ENCODE measurements at places on chromosomes 16 and 17.
A peak's percentile ranks its signal among the peaks of the same experiment; 100 is the strongest.

DNA sequence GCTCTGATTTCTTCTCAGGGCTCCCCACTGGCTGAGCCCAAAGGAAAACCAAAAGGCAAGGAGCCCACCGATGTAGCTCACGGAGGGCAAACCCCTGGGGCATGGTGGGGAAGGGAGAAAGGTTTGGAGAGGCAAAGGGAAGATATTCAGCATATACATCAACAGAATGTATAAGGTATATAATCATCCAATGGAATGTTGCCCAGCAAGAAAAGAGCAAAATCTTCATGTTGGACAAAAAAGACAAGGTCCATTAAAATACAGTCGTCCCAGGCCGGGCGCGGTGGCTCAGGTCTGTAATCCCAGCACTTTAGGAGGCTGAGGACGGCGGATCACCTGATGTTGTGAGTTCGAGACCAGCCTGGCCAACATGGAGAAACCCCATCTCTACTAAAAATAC, 1.6 kb downstream of the CPPED1 start:
- no peak for DNase-seq

- no peak for DNase-seq
These were observed 119.5 kb downstream of the IRF8 start for GRCh38 chr16:86018487-86018886.

DNA sequence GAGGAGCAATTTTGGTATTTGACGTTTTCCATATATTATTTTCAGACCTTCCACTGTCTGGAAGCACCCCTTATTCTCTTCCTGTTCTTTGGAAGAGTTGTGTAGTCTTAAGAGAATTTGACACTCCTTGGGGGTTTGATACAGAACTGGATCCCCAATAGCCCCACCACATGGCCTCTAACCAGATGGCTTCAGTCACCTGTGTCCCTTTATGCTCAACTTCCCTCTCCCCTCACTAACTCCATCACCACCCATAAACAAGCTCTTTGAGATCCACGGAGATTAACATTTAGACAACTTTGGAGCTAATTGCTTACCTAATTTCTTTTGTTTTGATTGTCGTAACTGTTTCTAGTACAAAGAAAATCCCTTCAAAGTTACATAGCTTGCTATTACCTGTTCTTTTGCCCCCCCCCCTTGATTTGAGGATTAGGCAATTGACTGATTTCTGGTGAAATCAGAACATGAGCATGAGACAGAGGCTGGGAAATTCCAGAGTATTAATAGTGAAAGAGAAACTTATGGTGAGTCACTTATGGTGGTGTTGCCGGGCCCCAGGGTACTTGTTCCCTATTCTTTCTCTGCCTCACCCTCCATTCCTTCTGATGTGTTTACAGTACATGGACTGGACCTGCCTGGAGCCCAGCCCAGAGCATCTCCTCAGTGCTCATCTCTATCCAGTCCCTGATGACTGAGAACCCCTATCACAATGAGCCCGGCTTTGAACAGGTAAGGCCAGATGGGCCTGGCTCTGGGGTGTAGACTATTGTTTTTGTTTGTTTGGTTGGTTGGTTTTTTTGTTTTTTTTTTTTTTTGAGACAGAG, 7.5 kb downstream of the UBE2Z start:
- no peak for DNase-seq

- peak; percentile 7 for DNase-seq
These were observed 66.4 kb upstream of the SMIM36 start for GRCh38 chr17:55577687-55578086.

DNA sequence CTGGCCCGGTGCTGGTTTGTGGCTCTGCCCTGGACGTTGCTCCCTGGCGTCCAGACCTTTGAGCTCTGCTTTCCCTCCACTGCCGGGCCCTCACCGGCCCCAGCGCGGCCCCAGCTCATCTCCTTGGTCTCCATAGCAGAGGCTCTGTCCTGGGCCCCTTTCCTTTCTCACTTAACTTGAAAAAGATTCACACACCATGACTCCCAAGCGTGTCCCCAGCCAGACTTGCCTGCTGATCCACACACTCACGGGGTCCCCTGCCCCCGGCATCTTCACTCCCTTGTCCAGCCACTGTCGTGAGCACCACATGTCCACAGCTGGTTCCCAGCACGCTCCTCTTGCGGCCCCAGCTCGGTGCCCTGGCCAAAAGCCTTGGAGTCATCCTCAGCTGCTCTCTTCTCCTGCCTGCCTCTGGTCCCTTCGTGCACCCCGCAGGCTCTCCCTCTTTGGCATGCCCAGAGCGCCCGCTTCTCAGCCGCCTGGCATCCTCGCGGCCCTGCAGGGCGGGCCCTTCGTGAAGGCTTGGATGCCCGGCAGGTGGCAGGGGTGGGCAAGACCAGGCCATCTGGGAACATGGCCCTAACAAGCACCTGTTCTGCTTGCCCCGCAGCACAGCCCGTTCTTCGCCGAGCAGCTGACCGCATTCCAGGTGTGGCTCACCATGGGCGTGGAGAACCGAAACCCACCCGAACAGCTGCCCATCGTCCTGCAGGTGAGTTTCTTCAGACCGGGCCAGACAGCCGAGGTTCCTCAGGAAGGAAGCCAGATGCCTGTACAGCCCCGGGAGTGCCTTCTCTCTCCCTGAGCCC, 145.6 kb upstream of the CHMP6 start:
- no peak for DNase-seq

- no peak for DNase-seq
These were observed 19.2 kb upstream of the TMEM101 start for GRCh38 chr17:44033861-44034408.

GRCh38 chr16:20911361-20911760, 10.8 kb downstream of the LYRM1 start:
- DNase-seq, result no peak

GRCh38 chr17:40124279-40125141, 2.7 kb downstream of the MSL1 start:
- DNase-seq, result no peak

- DNase-seq, result peak; percentile 28
These were observed 6.5 kb upstream of the NCBP3 start for GRCh38 chr17:3852561-3852960.

DNA sequence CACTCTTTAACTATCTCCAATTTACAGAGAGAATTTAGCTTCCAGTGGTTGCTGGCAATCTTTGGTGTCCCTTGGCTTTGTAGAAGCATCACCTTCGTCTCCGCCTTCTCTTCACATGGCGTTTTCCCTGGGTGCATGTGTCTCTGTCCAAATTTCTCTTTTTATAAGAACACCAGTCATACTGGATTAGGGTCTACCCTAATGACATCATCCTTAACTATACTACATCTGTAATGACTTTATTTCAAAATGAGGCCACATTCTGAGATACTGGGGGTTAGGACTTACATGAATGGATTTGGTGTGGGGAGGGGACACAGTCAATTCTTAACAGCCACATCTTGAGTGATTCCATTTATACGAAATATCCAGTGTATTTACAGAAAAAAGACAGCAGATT, 22.2 kb downstream of the CACNG4 start:
- no peak for DNase-seq

DNA sequence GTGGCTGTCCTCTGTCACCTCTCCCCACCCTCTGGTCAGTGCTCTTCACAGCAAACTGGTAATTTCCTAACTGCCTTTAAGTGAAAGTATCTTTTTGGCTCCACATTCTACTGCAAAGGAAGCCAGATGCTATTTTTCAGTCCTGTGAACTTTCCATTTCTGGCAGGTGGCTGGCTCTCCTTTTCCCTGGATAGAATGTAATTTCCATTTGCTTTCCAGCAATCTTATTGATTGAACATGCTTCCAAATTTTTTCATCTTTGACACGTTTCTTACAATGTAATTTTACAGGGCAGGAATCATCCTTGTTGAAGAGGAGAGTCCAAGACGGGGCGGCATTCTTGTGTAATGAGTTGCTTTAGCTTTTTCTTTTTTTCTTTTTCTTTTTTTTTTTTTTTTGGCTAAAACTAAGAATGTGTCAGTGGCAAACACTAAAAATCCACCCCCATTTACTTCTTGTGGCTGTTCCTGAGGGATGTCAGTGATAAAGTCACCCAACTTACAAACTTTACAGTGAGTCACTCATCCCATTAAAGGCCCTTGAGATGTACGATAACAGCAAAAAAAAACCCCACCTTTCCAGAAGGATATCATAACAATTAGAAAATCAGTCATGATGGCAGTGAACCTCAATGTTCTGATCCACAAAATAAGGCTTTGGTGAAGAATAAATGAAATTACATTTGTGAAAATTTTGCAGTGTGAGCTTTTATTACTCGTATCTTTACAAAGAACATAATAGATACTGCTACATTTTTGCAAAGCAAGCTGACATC, 29.4 kb upstream of the PRKCA start:
- DNase-seq, result no peak

- DNase-seq, result no peak
These were observed 11.1 kb upstream of the CCDC154 start for GRCh38 chr16:1455190-1456171.

GRCh38 chr17:61064087-61064951, 335.3 kb upstream of the TBX2 start:
- no peak for DNase-seq

- no peak for DNase-seq
These were observed 38.8 kb upstream of the ANKFN1 start for GRCh38 chr17:56114469-56114868.

- no peak for DNase-seq
These were observed 345.9 kb downstream of the C16orf95 start for GRCh38 chr16:86971251-86971650.

- no peak for DNase-seq
These were observed 260.0 kb downstream of the HAPSTR1 start for GRCh38 chr16:9351440-9351839.

DNA sequence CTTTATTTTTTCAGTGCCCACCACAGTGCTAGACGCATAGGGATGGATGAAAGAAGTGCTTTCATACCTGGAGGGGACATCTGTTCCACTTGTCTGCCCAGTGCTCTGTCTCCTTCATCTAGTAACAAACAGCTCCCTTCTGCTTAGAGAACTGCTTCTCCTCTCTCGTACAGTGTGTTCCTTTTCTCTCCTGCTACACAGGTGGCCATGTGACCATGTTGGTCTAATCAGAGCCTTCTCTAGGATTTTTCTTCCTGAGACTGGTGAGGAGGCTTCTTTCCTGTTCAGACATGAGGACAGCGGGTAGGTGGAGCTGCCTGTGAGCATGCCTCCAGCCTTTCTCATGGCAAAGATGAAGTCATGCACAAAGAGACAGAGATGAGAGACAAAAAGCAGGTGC, 182.7 kb downstream of the TMEM132E start:
- DNase-seq, result no peak

GRCh38 chr16:75774197-75774596, 47.9 kb upstream of the CPHXL start:
- no peak for DNase-seq

GRCh38 chr16:85037050-85037410, 9.4 kb downstream of the KIAA0513 start:
- peak; percentile 13 for DNase-seq

DNA sequence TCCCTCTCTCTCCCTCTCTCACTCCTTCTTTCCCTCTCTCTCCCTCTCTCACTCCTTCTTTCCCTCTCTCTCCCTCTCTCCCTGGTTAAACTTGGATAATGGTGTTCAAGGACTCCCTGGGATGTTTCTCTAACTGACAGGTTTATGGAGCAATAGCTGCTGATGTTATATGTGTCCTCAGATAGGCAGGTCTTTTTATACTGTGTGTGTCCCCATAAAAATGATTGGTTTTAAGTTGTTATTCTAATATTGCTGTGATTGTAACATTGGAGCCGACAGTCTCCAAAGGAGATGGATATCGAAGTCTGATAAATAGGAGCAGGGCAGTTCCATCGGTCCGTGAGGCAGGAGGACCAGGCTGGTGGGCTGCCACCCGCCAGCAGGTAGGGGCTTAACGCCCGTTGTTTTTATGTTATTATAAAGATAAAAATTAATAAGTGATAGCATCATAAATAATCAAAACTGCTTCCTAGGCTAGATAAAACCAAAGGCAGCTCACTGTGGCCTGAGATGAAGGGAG, 38.1 kb upstream of the C16orf82 start:
- no peak for DNase-seq

GRCh38 chr17:2723505-2723996, 12.0 kb upstream of the CLUH start:
- no peak for DNase-seq

DNA sequence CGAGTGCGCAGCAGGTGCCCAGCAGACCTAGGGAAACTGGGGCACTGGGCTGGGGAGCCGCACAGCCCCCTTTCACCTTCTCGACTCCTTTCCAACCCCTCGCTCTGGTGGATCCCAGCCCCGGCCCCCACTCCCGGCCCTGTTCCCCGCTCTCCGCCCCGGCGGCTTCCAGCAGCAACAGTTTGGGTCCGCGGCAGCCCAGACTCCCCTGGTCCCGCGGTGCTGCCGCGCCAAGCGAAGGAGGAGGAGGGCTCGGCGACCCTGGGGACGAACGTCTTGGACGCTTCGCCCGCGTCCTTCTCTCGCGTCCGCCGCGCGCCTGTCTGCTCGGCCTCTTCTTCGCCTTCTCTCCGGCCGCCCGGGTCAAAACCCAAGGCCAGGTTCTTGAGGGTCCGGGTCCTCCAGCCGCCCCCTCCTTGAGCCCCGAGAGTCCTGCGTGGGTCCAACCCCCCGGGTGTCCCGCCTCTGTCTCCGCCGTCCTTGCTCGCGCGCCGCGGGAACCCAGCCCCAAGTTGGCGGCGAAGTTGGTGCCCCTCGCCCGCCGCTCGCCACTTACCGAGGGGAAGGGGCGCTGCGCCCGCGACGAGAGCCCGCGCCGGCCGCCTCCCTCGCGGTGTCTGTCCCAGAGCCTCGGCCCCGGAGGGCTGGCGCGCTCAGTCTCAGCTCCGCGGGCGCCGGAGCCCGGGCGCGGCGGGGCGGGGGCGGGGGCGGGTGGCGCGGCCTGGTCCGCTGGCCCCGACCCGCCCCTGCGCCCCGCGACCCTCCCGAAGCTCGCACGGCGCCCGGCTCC, 1.4 kb upstream of the GRIN2C start:
- DNase-seq, result no peak

DNA sequence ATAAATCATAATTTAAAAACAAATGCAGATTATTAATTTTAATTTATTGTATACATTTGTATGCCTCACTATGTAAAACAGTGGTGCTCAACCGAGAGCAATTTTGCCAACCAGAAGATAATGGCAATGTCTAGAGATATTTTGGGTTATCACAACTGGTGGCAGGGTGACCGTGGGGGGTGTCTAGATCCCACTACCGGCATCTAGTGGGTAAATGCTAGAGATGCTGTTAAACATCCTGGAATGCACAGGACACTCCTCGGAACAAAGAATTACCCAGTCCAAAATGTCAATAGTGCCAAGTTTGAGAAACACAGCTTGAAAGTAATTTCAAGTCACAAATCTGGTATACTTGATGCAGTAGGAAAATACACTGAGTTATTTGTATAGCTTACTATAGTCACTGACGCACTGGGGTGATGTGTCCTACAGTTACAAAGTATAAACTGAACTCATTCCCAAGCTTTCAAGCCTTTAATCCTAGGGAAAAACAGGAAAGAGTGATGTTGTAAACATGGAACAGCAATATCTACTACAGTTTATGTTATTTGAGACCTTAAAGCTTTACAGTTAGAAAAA, 133.5 kb downstream of the BRIP1 start:
- no peak for DNase-seq

DNA sequence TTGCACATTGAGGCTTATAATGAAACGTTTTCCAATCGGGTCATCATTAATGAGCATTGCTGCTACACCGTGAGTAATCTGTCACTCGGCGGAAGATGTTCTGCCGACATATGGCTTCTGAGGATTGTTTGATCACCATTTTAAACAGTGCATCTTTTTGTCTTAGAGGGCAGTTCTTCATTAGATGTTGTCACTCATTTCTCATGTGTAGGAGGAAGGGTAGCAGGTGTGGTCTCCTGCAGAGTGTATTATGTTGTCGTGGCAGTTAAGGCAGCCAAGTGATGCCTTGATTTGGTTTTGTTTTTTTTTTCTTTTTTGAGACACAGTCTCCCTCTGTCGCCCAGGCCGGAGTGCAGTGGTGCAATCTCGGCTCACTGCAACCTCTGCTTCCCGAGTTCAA, 50.5 kb downstream of the SEC14L1 start:
- DNase-seq, result no peak

GRCh38 chr16:79469999-79470398, 130.5 kb downstream of the MAF start:
- DNase-seq, result no peak

Data from anterior cingulate cortex (tissue), 58 donors.